Hippocampal formation (tissue), 2 donors: ENCODE measurements at places on chromosomes 12 and 14.

GRCh38 chr14:67999705-68000384 lies 180.3 kb downstream of the RAD51B start:
- no peak for DNase-seq

- no peak for DNase-seq
Measured at GRCh38 chr12:48184549-48184922, 1.1 kb downstream of the CCDC184 start.

DNA sequence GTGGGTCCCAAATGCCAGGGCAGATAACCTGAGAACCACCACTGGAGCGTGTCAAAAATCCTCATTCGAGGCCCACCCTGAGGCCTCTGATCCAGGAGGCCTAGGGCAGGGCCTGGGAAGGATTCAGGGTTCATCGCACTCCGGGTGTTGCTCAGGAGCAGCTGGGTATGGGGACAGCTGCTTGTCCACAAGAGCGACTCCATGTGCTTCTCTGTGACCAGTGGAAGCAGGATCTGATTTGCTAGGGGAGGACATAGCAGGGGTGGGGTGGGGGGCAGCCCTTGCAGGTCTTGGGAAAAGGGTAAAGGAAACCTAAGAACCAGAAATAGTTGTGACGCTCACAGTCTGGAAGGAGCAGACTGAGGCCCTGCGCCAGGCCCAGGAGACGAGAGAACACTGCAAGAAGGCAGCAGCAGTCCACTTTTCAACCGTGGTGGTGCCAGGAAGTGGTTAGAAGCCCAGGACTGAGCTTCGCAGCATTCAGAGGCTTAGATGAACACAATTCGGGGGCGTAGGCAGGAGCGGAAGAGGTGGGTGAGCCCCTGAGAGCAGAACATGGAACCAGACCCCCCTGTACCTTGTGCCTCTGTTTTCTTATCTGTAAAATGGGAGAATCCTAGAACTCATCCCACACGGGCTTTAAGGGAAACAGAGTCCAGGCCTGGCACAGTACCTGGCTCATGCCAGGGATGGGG lies 33.7 kb downstream of the ITPK1 start:
- no peak for DNase-seq

- no peak for DNase-seq
Measured at GRCh38 chr12:78645956-78646355, 218.6 kb upstream of the SYT1 start.

GRCh38 chr12:89567691-89568239 lies 41.9 kb upstream of the POC1B start:
- DNase-seq = no peak

DNA sequence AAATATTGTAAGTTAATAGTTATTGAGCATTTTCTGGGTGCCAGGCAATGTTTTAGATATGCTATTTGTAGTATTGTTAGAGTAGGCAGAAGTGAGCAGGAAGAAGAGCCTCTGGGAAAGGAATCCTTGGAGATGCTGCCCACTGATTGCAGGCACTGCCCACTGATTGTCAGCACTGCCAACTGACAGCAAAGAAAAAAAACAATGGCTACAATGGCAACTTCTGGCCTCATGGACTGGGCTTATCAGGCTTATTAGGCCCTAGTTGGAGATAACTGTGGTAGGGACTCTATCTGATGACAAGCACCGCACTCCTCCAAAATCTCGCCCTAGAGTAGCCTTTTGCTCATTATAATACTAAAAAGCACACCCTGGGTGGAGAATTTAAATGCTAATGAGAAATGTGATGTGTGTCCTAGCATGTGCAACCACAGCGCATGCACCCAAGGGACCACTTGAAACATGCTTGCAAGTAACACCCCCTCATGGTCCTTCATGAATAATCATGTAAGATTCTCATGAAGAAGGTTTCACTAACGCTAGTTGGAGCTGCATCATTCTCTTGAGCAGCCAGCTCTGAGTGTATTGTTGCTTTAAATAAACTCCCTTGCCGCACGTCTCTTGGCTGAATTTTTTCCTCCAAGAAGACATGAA lies 103.5 kb upstream of the PPP4R3A start:
- DNase-seq = no peak

GRCh38 chr14:61328626-61329262 lies 7.4 kb downstream of the PRKCH start:
- no peak for DNase-seq

GRCh38 chr12:109835827-109836226 lies 2.6 kb upstream of the TRPV4 start:
- DNase-seq = no peak

DNA sequence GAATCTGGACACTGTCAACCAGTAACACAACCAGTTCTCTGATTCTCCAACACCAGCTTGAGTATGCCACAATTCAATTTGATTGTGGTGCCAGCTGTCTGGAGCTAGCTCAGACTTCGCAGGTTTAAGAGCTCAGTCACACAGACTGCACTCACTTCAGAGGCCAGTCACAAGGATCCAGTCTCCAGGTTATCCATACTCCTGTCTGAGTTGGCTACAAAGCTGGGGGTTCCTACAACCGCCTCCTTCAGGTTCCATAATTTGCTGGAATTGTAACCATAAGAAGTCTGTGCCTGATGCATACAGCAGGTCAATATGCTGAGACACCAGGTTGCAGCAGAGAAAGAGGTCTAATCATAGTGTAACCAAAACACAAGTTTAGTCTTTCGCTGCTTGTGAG lies 70.5 kb upstream of the CPSF6 start:
- no peak for DNase-seq

GRCh38 chr12:14148489-14149270 lies 167.3 kb upstream of the GRIN2B start:
- peak; percentile 20 for DNase-seq

GRCh38 chr12:39846971-39847650 lies 227.5 kb upstream of the ABCD2 start:
- no peak for DNase-seq

- no peak for DNase-seq
Measured at GRCh38 chr14:50530358-50530757, 2.0 kb downstream of the MAP4K5 start.

DNA sequence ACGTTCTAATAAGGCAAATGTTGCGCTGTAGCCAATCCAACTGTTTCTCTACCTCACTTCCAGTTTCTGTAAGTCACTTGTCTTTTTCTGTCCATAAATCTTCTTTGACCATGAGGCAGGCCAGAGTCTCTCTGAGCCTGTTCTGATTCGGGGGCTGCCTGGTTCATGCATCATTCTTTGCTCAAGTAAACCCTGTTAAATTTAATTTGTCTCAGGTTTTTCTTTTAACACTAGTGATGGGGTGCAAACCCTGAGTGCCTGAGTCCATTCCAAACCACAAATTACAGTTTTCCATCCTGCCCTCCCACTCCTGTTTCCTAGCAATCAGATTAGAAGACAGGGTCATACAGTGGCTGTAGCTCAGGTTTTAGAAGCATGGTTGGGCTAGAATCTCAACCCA lies 41.9 kb downstream of the VWF start:
- DNase-seq = no peak

GRCh38 chr12:109606320-109607028 lies 32.9 kb downstream of the MVK start:
- peak; percentile 66 for DNase-seq

DNA sequence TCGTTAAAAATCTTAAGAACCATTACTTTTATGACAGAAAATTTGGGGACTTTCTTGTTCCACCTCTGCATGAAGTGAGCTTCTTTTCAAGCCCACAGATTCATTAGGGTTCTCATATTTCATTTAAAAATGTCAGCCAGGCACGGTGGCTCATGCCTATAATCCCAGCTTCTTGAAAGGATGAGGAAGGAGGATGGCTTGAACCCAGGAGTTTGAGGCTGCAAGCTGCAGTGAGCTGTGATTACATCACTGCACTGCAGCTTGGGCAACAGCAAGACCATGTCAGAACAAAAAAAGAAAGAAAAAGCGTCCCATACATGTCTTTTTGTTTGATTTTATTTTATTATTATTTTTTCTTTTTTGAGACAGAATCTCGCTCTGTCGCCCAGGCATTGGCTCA lies 43.4 kb upstream of the ATF1 start:
- no peak for DNase-seq

GRCh38 chr12:64273527-64274403 lies 51.7 kb upstream of the KICS2 start:
- no peak for DNase-seq

DNA sequence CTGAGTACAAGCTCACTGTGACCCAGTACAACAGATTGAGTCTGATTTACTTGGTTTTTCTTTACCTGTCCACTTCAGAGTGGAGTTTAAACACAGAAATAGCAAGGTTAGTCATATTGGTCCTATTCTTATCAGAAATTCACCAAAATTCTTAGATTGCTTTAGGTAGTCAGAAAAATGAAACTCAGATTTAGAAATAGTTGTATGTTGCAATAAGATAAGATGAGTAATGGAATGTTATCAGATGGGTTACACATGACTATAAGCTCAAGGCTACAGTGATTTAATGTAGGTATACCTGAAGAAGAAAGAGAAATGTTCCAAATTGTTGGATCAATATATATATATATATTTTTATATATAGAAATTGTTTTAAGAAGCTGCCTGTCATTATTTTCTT lies 524.1 kb downstream of the LRFN5 start:
- no peak for DNase-seq

DNA sequence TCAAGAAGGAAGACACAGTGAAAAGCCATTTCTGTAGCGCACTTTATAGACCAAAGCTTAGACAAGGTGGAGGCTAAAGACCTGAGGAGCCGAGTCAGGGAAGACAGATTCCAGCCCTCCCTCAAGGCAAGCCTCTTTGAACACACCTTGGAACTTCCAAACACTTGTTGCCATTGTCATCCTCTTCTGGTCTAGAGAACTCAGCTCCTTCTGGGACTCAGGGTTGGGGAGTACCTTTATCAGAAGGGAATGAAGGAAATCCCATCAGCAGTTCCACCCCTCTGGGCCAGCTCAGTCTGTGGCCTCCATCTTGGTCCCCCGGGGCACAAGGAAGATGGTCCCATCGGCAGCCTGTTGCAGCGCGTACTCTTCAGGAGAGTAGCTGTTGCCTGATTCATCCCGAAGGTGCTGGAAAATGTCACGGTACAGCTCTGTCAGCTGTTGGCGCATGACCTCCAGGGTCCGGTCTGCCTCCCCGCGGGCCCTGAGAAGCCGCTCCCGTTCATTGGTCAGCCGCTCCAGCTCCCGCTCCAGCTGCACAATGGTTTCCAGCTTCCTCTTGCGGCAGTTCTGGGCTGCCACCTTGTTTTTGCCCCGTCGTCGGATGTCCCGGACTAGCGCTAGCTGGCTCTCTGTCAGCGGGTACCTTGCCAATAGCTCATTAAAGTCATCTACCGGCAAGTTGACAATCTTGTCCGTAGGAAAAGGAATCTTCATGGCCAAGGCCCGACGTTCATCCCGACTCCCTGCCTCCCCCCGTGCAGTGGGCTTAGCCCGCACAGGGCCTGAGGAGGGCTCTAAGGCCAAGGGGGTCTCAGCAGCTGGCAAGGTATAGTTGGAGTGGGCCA lies 8.5 kb downstream of the NFE2 start:
- no peak for DNase-seq

DNA sequence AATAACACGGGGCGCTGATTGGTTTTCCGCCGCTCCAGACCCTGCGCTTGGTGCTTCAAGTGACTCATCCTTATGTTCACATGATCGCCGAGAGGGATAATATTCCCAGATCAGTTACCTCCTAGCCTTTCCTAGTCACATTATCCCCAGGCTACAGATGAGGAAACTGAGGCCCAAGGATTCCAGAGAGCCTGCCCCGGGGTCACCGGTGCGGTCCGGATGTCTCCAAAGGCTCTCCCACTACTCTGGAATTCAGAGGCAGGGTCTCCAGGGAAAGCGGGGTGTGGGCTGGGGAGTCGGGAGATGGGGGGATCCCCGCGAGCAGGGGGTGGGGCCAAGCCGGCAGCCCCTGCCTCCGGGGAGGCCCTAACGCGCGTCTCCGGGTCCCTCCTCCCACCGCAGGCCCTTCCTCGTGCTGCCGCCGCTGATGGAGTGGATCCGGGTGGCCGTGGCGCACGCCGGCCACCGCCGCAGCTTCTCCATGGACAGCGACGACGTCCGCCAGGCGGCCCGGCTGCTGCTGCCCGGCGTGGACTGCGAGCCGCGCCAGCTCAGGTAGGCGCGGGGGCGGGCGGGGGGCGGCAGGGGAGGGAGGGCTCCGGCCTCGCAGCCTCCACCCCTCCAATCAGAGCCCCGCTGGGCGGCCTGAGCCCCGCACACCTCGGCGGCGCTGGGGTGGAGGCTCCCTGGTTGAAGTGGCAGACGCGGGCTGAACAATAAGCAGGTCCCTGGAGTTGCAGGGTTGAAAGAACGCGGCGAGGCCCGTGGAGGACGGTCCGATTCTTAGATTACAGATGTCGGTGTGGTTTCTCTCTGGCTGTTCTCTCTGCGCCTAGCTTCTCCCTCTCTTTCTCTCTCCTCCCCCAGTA lies 104.6 kb upstream of the PWP1 start:
- DNase-seq = no peak

DNA sequence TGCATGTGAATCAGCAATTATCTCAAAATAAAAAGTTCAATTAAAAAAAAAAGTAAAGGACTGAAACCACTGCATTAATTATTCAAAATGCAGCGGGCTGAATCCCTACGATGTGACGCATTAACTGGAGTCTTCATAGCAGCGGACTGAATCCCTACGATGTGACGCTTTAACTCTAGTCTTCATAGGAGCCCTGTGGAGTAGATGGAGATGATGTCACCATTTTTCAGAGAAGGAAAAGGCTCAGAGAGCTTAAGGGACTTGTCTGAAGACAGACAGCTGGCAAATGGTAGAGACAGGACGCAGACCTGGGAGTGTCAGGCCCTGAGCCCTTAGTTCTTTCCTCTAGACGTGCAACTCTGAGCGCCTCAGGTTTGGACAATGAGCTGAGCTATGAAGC lies 168.0 kb upstream of the MYL2 start:
- no peak for DNase-seq

GRCh38 chr12:11596141-11596540 lies 53.3 kb upstream of the ETV6 start:
- no peak for DNase-seq

- no peak for DNase-seq
Measured at GRCh38 chr12:52506858-52507715, 13.1 kb downstream of the KRT5 start.

DNA sequence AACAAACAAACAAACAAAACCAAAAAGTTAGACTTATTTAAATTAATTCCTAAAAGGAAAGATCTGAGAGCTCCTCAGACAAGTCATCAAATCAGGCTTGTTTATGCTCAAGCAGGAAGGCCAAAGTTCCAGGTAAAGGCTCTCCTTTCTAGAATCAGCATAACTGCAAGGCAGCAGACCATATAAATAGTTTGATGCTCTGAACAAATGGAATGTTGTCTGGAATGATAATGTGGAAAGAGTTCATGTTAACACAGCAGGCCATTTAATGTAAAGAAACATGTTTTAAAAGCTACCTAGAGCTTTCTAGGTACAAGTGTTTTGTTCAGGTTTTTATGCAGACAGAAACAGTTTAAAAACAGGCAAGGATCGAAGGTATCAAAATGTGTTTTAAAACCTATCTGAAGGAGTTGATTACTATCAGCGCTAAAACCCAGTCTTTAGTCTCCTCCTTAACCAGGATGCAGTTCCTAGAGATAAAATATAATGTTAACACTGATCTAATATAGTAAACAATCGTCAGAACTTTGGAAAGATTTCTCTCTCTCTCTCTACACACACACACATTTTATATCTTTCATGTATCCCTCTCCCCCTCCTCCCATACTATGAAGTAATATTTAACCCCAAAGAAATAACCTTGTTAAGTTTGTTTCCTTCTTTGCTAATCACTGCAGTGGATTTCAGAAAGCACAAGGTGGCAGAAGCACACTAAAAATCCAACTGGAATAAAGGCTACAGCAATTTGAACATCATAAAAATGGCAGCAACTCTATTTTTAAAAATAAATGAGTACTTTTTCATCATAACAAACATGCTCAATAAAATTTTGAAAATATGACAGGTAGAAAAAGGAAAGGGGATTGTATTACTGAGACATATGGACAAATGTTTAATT lies 135.5 kb downstream of the PAWR start:
- no peak for DNase-seq
